ENCODE measurements at places on chromosomes 2 and 18.
A peak's percentile ranks its signal among the peaks of the same experiment; 100 is the strongest.

DNA sequence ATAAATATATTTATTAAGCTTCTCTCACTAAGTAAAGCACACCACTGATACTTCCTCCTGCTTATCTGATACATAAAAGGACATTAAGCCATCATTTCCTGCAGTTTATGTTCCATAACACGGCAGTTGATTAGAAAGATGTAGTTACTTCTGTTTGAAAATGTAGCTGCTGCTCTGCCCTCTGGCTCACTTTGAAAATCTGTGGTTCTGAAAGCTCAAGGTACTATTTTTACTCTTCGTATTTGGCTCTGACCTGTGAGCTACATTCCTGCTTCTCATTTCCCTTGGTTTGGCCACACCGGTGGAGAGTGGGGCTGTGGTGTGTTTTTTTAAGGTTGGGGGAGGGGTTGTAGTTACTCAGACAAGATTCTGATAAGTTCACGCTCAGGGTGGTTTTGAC lies 12.8 kb upstream of the TTN start:
- peak; percentile 36 for DNase-seq

DNA sequence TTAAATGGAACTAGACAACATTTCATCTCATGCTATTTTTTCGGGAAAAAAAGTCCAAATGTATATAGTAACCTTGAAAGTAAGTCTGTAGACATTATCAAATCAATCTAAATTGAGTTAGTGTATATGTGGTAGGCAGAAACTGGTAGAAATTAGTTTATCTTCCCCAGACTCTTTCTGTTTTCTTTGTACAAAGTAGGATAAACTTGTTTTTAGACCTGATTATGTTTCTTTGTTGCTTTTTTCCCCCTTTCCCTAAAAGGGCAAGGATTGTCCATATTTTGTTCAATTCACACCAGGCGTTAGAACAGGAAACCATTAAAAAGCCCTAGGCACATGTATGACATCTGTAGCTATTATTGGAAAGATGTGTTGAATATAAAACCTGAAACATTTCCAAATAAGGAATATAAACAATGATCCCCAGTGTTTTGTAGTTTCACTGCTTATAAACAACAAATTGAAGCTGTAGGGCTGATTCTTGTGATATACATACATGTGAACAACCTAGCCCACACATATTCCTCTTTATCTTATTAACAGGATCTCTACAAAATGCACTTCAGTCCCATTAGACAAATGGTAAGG lies 528.3 kb downstream of the PARD3B start:
- DNase-seq: no peak

- peak; percentile 20 for DNase-seq
Observed at GRCh38 chr18:54109131-54109683, 115.3 kb downstream of the MBD2 start.

- DNase-seq: no peak
Observed at GRCh38 chr18:48450685-48451084, 41.5 kb upstream of the ZBTB7C start.

- peak; percentile 82 for DNase-seq
Observed at GRCh38 chr2:24456599-24457556, 34.2 kb upstream of the NCOA1 start.

DNA sequence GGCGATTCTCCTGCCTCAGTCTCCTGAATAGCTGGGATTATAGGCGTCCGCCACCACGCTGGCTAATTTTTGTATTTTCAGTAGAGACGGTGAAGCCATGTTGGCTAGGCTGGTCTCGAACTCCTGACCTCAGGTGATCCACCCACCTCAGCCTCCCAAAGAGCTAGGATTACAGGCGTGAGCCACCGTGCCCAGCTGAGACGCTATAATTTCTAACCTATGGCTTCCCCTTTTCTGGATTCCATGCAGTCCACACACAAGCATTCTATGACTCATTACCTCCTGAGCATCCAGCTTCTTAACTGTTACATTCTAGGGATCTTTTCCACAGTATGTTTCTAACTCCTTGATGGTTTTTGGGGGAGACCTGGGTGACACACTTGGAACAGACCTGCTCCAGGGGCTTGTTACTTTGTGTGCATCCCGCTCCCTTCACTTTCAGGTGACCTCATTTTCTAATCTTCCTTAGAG lies 11.8 kb upstream of the KCMF1 start:
- peak; percentile 90 for DNase-seq

- peak; percentile 57 for DNase-seq
Observed at GRCh38 chr2:37689751-37690150, 18.3 kb upstream of the CDC42EP3 start.

DNA sequence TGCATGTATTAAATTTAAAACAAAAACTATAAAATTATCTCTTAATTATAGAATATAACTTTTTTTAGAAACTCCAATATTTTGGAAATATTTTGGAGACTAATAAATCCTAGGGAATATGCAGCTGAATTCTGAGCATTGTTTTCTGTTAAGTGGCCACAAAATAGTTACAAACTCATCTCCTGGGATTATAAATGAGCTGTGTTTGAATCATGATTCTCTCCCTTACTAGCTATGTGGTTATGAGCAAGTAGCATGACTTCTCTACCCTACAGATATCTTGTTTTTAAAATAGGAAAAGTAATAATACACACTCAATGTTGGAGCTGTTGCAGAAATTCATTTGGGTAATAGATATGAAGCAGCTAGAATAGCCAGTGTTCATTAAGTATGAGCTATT lies 137.9 kb upstream of the ITGA4 start:
- DNase-seq: no peak

Measured in fibroblast of lung (primary cell).